Activated B cell treated with CpG ODN at 0.5 μM for 24 hours (primary cell): ENCODE measurements at places on chromosomes 3 and 15.

- no peak for DNase-seq
Measured at GRCh38 chr3:105598042-105598796, 231.5 kb downstream of the ALCAM start.

GRCh38 chr3:111726788-111727305 lies 131.7 kb upstream of the ZBED2 start:
- DNase-seq = no peak

GRCh38 chr3:140019946-140020345 lies 85.0 kb downstream of the CLSTN2 start:
- no peak for DNase-seq

- no peak for DNase-seq
Measured at GRCh38 chr3:177367788-177368187, 170.5 kb upstream of the TBL1XR1 start.

- no peak for DNase-seq
Measured at GRCh38 chr15:78751602-78751979, 59.7 kb downstream of the ADAMTS7 start.
